ENCODE measurements at places on chromosomes 13 and 19. TPM values are rescaled to one million over a fixed set of nuclear protein-coding genes. Genes with fewer than 3 reads are reported as not detected.

FCER2 gene
- total RNA-seq, result not detected

KLK2 gene
- total RNA-seq, result 0.69 TPM

HS6ST3 gene
- 1.2 TPM for total RNA-seq

TNFSF13B gene
- total RNA-seq, result 0.10 TPM

NLRP9 gene
- not detected for total RNA-seq

KMT2B gene
- total RNA-seq, result 36.2 TPM

BIVM gene
- total RNA-seq, result 4.2 TPM

SMIM17 gene
- total RNA-seq, result 0.19 TPM

KLK12 gene
- total RNA-seq, result not detected

LILRB2 gene
- total RNA-seq, result not detected

CDC42EP5 gene
- 0.35 TPM for total RNA-seq

MBD3L2 gene
- total RNA-seq, result not detected

ZNF625 gene
- total RNA-seq, result 28.2 TPM

PLK5 gene
- total RNA-seq, result 0.23 TPM

NLRP11 gene
- not detected for total RNA-seq

ZGLP1 gene
- total RNA-seq, result 4.7 TPM

CFAP97D2 gene
- not detected for total RNA-seq

RGS9BP gene
- total RNA-seq, result 0.83 TPM

Data from GM23338 (cell line).